ENCODE measurements at places on chromosomes 16 and 17.

DNA sequence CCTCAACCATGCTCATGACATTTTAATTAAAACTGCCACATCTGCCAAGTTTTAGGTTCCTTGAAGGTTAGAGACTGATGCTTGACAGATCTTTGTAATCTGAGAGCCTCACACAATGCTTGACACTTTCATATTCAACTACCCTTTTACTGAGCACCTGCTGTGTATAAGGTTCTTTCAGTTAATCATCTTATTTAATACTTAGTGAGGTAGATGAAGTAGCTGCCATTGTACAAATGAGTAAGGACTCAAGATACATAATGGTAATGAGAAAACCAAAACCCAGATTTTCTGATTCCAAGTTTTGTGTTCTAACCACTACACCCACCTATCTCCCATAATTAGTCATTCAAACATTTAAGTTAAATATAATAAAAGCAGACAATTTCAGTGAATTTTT is 35.4 kb upstream of the ARL6IP1 start:
- no peak for DNase-seq

- peak; percentile 26 for DNase-seq
These were observed 133.4 kb downstream of the OR1D5 start for GRCh38 chr17:2929881-2930533.

DNA sequence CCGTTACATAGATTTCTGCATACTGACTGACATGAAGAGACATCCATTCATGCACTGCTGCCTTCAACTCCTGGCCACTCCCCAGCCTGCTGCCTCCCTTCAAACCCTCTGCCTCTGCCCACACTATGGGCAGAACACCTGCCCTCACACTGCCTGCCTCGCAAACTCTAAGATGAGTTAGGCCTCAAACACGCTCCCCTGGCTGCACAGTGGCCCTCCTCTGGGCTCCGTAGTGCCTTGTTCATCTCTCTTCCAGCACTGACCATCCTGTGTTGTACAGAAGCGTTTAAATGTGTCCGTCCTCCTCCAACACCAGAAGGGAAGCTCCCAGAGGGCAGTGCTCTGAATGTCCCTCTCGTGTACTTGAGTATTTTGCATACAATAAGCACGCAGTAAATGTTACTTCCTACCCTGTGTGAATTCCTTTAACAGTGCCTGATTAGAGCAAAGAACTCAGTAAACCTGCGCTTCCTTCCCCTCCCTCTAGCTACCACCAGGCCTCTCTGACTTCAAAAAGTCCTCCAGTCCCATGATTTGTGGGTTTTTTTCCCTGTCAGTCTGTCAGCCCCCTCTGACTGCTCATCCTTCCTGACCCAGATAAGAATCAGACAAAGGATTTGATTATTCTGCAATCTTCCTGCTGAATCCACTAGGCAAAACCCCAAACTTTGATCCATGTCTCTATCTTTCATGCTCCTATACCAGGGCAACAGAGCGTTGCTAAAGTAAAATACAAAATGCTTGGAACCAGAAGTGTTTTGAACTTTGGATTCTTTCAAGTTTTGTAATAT is 3.9 kb downstream of the DHX33 start:
- DNase-seq: no peak

DNA sequence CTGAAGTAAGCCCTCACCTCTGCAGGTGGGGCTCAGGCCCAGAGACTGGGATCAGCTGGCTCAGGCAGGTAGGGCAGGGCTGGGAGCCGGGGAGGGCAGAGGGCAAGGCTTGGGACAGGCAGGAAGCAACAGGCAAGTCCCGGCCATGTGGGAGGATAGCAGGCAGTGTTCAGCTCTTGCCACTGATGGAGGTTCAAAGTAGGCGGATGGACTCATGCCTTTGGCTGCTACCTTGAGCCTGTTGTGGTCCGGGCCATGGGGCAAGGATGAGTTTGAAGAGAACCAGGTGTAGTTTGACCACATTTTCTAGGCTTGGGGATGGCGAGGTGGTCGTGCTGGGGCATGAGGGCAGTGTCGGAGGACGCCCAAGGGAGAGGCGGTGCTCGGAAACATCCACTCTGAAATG is 2.7 kb downstream of the PRCD start:
- DNase-seq: no peak

GRCh38 chr16:60463986-60464385 is 1572.3 kb downstream of the CDH8 start:
- DNase-seq: no peak

- no peak for DNase-seq
These were observed 74.7 kb upstream of the SDK2 start for GRCh38 chr17:73718912-73719311.

DNA sequence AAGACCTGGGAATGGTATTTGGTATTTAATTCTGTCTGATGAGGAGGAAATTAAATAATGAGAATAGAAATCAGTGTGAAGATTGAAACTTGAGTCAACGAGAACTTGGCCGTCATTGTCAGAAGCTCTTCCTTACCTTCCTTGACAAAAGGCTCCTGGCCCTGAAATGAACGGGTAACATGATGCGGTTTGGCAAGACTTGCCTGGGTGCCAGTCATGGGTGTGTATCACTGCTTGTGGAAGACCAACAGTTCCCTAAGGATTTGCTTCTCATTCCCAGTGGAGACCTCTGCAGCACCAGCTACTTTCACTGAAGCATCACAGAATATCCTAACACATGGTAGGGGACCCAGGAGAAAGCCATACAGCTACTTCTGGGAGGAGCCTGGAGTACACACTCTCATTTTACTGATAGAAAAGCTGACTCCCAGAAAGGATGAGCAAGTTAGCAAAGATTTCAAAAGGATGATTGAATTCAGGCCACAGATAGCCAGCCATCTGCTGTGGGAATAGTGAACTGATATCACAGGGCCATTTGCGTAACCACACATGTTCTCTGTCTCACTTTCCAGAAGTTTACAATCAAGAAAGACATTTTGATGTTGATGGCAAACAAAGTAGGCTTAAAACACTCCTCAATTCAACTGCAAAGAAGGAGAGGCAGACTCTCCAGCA is 258.1 kb upstream of the SALL1 start:
- DNase-seq: peak; percentile 85

DNA sequence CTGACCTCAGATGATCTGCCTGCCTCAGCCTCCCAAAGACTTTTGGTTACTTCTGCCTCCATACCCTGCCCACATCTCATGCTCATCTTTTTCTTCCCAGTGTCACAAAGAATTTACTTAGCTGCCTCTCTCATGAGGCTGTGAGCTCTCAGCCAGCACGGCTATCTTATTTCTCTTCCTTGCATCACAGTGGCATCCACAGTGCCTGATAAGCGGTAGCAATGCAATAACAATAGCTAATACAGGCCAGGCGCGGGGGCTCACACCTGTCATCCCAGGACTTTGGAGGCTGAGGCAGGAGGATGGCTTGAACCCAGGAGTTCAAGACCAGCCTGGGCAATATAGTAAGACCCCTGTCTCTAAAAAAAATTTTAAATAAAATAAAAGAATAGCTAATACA is 15.5 kb upstream of the MARVELD3 start:
- DNase-seq: no peak

- DNase-seq: no peak
These were observed 53.4 kb downstream of the MEOX1 start for GRCh38 chr17:43608313-43608712.

- no peak for DNase-seq
These were observed 14.2 kb downstream of the POLR3K start for GRCh38 chr16:38941-39892.

DNA sequence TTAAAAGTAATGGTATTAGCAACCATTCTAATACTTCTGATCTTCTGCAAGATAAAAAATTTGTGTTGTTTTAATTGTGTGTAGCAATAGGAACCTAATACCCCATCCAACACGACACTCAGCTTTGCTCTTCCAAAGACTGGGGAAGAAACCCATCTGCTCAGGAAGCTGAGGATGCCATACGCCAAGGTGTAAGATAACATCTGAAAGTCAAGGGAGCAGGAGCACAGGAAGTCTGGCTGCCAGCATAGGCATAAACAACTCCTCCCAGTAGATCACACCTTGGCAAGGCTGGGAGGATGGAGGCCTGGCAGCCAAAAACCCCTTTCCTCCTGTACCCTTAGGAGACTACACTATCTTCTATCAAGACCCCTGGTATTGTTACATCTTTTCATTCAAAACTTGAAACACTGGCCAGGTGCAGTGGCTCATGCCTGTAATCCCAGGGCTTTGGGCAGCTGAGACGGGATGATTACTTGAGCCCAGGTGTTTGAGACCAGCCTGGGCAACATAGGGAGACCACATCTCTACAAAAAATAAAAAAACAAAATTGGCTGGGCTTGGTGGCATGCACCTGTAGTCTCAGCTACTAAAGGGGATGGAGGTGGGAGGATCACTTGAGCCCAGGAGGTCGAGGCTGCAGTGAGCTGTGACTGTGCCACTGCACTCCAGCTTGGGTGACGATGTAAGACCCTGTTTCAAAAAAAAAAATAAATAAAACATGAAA is 5.7 kb upstream of the SPHK1 start:
- DNase-seq: no peak

GRCh38 chr16:69691980-69692911 is 34.1 kb downstream of the NQO1 start:
- peak; percentile 77 for DNase-seq

DNA sequence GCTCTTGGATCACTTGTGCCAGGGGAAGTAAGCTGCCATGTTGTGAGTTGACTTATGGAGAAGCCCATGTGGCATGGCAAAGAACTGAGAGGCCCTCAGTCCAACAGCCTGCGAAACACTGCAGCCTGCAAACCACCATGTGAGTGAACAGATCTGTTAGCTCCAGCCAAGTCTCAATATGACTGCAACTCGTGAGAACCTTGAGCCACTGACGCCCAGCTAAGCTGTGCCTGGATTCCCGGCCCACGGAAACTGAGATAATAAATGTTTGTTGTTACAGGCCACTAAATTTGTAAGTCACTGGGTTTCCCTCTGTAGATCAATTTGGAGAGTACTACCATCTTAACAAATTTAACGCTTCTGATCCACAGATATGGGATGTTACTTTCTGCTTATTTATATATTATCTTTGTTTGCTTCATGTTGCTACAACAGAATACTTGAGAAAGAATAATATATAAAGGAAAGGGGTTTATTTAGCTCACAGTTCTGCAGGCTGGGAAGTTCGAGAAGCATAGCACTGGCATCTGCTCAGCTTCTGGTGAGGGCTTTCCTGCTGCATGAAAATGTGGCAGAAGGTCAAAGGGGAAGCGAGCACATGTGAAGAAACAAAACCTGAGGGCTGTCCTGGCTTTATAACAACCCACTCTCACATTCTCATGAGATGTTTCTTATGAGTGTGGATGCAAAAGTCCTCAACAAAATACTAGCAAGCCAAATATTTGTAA is 29.4 kb upstream of the ATP2A3 start:
- peak; percentile 46 for DNase-seq

GRCh38 chr16:17370731-17371285 is 100.0 kb downstream of the XYLT1 start:
- DNase-seq: no peak

- DNase-seq: no peak
These were observed 105.7 kb downstream of the C17orf67 start for GRCh38 chr17:56727876-56728617.

- DNase-seq: no peak
These were observed 136.0 kb downstream of the ANKRD11 start for GRCh38 chr16:89354325-89354724.

DNA sequence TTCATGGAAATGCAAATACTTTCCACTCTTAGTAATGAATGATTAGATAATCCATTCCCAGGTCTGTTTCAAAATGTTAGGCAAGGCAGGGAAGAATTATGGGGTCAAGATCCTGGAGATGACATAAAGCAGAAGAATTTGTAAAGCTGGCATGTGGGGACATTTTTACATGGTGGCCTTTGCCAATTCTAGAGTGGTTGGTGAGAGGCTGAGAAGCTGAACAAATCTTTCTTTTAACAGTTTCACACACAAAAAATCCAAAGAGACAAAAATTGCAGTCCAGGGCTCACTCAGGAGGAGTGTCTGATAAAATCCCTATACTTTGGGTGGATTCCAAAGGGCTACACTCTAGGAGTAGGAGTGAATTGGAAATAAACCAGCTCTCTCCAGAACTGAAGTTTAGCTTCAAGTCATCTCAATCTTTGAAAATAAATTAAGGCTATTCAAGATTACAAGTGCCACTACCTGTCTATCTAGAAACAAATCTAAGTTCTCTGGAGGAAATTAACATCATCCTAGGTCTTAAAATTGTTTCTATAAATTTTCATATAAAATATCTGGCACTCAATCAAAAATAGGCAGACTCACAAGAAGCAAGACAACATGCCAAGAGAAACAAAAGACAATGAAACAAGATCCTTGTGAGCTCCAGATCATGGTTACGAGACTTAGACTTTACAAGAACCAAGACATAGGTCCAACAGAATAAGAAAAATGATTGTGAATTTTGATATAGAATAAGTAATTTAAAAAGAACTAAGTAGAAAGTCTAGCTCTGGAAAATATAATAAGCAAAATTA is 113.0 kb upstream of the AXIN2 start:
- DNase-seq: no peak

DNA sequence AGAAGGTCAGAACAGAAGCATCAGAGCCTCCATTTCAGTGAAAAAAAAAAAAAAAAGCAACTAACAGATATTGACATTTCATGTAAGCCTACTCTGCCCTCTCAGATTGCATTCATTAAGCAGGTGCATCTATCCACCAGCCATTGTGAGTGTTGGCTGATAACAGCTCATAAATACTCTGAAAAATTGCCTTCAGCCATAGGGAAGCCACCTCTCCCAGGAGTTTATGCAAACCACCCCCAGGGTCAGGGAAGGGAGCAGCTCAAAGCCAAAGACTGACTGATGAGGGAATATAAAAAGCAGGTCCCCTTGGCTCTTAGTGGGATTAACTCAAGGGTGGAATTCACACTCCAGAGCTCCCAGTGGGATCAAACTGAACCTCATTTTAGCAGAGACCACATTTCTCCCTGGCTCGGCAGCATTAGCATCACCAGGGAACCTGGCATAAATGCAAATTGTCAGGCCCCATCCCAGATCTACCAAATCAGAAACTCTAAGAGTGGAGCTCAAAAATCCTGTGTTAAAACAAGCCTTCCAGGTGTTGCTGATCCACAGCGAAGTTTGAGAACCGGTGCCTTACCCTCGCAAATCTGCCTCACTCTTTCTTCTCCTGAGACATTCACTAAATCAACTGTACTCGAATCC is 14.2 kb downstream of the APOH start:
- DNase-seq: no peak

- DNase-seq: no peak
These were observed 29.4 kb downstream of the MSI2 start for GRCh38 chr17:57285701-57286100.

- no peak for DNase-seq
These were observed 1343.7 kb upstream of the GOT2 start for GRCh38 chr16:60077861-60078260.

GRCh38 chr16:68296291-68296690 is 14.5 kb downstream of the SLC7A6OS start:
- DNase-seq: no peak
